ENCODE measurements at places on chromosomes 2 and 18.

DNA sequence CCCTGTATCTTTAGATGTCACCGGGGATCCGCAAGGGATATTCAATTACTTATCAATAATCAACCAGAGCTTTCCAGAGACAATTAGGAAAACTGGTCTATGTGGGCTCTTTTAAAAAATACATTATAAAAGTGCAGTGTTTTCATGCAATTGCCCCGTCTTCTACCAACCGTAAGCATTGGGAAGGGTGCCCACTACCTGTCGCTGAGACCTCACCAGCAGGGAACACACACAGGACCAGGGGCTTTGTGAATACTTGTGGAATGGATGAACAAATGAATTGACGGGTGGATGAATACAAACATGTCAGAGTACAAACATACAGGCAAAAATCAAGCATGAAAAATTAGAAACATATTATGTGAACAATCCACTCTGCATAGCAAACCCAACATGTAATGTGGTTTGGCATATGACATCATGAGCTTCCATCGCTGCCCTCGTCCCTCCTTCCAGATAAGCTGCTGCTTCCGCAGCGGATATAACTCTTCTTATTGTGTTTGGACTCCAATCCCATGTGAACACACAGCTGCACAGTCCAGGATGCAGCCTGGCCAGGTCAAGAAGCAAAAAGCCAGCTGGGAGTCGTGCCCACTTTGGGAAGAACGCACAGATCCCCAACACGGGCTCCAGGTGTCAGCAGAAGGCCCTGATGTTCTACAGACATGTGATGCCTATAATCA, 5.3 kb downstream of the FHL2 start:
- DNase-seq = no peak

DNA sequence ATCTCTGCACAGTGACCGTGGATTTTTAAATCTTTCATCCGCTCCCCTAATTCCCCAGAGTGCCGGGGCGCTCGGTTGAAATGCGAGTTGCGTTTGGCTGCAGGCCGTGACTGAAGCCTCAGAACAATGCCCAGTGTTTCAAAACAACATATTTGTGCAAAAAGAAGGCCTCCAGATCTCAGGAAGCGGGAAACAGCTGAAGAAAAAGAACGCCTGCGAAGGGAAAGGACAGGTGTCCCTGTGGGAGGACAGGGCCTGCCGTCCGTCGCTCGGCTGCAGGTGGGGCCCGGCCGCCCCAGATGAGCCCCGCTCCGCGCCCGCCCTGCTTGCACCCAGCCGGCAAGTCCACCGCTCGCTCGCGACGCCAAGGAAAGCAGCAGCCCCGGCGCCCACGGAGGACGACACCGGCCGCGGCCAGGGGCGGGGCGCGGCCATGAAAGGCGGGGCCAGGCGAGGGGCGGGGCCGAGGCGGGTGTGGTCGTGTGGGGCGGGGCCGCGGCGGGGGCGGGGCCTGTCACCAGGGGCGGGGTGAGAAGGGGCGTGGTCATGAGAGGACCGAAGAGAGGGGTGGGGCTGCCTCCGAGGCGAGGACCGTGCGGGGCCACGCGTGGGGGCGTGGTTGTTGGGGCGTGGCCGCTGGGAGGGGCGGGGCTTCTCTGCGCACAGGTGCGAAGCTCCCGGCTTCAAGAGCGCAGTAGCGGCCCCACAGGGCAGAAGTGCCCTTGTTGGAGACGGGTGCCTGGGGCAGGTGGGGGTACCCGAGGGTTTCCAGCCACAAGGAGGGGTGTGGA, 17.6 kb upstream of the BOK start:
- DNase-seq = no peak

DNA sequence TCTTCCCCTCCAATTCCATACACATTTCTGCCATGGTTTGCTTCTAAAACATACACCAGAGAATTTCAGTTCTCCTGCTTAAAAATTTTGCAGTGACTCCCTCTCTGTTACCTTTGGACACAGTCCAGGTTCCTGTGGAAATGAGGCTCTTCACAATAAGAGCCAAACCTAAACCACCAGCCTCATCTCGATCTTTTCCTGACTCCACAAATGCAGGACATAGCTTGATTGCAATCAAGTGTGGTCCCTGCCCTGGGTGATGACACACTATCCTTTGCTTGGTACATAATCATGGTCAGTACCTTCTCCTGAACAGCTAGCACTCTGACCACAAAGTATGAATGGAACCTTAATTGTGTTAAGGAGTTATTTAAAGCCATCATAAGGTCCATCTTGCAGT, 134.9 kb upstream of the CHAC2 start:
- DNase-seq = no peak

- DNase-seq = no peak
These were observed 209.2 kb downstream of the GBX2 start for GRCh38 chr2:235958931-235959410.

- DNase-seq = no peak
These were observed 116.3 kb downstream of the TTC32 start for GRCh38 chr2:19785447-19785846.

DNA sequence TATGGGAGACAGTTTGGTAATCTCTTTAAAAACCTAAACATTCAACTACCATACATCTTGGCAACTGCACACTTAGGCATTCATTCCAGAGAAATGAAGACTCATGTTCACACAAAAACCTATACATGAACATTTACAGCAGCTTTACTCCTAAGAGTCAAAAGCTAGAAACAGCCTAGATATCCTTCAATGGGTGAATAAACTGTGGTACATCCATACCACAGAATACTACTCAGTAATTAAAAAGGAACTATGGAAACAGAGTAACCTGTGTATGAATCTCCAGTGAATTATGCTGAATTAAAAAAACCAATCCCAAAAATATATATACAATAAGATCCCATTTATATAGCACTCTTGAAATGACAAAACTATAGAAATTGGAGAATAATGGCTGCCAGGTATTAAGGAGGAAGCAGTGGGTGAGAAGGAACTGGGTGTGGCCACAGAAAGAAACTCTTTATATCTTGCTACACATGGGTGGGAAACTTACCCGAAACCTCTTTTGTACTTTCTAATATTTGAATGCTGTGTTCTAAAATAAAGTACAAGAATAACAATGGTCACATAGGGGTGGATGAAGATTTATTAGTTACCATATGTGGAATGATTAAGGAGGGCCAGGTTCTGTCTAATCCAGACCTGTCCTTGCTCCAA, 13.7 kb downstream of the SESTD1 start:
- DNase-seq = no peak

- no peak for DNase-seq
These were observed 15.7 kb upstream of the MYO3B start for GRCh38 chr2:170162271-170162632.

DNA sequence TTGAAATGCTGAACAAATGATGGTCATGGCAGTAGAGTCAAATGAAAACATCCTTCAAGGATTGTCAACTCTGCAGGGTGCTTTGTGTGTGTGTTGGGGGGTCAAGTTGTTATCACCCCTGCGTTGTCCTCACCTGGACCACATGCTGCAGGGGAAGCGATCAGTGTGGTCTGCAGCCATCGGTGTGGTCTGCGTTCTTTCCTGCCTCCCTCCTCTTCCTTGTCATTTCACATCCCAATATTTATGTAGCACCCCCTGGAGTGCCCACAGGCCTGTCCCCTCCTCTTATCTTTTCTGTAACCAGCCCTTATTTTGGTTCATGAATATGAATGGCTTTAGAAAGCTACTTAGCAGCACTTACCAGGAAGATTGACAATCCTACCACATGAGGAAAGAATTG, 38.9 kb downstream of the UGP2 start:
- no peak for DNase-seq

DNA sequence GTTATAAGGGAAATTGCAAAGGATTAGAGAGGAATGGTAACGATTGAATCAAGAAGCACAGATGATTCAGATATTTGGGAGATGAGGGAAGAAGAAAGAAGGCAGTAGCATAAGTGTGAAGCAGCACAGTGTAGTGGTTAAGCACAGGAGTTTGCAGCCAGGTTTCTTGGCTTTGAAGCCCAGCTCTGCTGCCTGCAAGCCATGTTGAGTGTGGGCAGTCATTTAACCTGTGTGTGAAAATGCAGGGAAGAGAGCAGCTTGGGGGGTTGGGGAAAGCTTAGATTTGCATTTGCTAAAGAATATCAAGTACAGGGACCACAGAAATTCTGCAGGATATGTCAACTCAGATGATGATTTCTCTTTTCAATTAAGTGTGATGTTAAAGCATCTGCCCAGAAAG, 21.5 kb upstream of the RBMS1 start:
- DNase-seq = no peak

DNA sequence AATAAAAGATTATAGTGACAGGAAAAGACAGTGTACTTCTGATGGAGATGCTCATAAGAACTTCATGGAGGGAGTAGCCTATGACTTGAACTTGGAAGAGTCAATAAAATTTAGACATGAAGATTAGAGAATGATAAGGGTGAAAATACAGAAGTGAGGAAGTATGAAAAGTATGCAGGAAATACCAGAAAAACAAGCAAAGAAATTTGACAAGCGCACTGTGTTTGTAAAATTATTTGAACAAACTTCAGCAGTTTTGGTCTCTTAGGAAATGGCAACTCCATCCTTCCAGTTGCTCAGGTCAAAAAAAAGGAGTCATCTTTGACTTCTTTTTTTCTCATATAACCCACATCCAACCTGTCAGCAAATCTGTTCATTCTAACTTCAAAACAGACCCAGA, 864.0 kb upstream of the ZEB2 start:
- DNase-seq = no peak

DNA sequence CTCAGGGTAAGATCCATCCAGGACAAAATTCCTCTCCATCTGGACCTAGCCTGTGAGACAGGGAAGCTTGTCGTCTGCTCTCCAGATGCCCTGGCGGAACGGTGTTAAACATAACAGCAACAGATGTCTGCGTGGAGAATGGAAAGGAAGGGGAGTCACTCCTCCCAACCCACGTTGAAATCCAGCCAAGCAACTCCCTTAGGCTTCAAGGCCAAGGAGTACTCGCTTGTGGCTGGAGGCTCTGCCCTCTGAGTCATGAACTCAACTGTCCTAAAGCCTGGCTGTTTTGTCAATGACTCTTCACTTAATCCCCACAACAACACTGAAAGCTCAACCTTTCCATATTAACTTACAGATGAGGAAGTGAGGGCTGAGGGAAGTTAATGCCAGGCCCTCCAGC, 42.2 kb downstream of the TPO start:
- DNase-seq = no peak
